Dermis blood vessel endothelial cell (primary cell): ENCODE measurements at places on chromosomes 5 and 9.

- DNase-seq, result no peak
Observed at GRCh38 chr9:103991001-103991400, 103.1 kb upstream of the SMC2 start.

- DNase-seq, result no peak
Observed at GRCh38 chr9:35743880-35744518, 5.0 kb downstream of the GBA2 start.

DNA sequence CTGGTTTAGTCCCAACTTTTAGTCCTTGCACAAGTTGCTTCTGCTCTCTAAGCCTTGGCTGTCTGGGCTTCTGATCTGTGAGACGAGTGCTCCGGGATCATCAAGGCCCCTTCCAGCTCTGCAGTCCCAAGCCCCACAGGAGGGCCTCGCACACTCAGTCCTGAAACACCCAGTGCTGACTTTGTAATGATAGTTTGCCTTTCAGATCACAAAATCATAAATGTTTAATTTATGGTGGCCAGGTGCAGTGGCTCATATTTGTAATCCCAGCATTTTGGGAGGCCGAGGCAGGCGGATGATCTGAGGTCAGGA is 95.9 kb upstream of the SLC25A48 start:
- DNase-seq, result no peak

DNA sequence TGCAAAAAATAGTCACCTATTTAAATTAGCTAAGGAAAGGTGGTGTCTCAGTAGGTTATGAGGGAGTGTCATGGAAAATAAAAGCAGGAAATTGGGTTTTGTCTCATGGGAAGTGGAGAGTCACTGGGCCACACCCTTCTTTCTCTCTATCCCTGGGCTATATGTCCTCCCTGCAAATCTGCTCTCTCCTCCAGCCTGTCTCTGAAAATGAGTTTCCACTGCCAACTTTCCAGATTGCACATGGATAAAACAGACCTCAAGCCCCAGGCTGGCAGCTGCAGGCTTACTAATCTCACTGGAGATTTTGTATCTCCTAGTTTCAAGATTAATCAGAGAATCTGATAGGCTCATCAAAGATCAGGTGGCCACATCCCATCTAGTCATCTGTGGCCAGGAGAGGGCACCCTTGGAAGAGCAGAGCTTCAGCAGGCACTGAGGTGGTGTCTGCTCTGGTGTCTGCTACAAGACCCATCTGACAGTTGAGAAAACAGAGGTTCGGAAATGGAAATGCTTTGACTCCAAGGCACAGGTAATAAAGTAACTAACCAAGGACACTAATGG is 178.9 kb downstream of the MSX2 start:
- no peak for DNase-seq

DNA sequence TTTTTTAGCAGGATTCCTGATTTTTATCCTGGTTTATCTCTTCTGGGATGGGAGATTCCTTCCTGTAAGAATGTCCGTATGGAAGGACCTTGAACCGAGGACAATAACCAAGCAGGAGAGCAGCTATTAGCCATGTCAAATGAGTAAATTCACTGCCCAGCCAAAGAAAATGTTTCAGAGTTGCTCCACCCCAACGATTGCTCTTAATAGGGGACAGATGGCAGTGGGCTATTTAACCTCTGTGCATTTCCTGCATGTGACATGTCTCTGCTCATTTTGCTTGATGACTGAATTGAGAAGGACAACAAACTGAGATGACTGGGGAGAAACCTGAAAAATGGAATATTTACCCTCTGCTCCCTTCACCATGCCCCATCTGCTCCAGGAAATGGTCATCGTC is 479.9 kb upstream of the ZNF462 start:
- DNase-seq, result no peak

DNA sequence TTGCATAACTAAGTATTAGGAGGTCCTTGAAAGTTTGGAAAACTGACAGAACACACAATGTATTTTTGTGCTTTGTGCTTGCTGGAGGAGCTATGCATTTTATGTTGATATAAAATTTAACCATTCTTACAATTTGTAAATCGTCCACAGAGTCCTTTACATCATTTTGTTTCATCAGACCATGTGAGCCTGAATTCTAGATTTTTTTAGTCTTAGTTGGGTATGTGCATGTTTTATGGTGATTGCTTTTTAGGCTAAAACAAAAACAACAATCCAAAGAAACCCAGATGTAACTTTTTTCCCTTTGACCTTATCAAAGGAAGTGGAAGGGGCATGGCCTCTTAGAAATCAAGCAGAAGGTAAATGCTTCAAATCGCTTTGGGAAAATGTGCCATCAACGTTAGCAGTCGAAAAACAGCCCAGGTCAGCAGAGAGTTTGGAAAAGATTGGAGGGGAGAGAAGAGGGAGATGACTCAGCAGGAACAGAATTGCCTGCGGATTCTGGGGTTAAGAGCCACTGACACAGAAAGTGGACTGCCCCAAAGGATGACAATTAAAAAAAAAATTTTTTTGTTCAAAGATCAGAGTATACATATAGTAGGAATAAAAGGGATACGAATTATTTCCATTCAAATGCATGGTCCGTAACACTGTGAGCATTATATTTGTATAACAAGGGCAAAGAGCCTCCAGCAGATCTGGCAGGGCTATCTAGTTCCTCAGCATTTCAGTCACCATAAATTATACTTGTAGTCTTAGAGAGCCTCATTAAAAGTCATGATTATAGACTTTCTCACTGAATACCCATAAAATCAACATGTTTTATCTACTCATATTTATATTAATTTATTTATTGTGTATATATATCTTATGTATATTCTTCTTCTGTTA is 253.5 kb upstream of the HAPLN1 start:
- no peak for DNase-seq

- DNase-seq, result peak; percentile 58
Observed at GRCh38 chr9:136726631-136727191, 14.3 kb downstream of the DIPK1B start.

DNA sequence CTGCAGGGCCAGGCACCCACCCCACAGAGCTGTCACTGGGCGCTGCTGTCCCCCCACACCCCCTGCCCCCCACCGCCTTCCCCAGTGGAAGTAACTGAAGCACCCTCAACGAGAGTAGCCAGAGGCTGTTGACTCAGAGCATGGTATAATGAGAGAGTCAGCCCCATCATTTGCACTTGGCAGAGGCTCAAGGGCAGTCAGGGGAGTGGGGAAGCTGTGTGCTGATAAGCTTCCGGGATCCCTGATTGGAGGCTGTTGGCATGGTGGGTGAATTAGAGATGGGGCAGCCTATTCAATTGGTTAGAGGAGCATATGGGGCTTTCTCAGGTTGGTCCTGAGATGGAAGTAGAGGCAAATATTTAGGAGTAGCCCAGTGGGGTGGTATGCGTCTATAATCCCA is 77.1 kb upstream of the GOLM1 start:
- peak; percentile 28 for DNase-seq

- no peak for DNase-seq
Observed at GRCh38 chr5:10420932-10421331, 20.7 kb upstream of the ROPN1L start.

GRCh38 chr5:140239939-140240700 is 62.8 kb downstream of the PFDN1 start:
- peak; percentile 85 for DNase-seq

DNA sequence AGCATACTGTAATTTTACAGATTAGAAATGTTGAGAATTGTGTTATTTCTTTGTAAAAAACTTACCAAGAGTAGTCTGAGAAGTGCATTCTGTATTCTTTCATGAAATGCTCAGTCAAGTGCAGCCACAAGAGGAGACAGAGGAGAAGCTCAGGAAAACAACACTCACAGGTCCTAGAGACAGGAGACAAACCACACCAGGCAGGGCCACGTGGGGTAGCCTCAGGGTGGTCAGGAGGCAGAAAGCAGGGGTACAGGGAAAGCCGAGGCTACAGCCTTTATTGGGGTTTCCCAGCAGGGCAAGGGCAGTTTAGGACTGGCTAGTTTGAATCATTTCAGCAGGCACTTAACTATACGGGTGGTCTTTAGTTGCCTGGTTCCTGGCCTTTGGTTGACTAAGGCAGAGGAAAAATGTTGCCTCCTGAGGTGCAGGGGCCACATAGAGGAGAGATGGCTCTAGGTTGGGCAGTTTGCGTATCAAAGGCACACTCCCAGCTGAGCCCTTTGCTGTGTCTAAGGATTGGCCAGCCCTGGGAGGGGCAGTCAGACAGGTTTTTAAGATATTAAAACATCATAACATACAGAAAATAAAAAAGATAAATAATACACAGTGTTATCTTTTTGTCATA is 230.9 kb upstream of the ANKRD55 start:
- no peak for DNase-seq

GRCh38 chr9:136052472-136052880 is 42.6 kb downstream of the NACC2 start:
- peak; percentile 34 for DNase-seq

DNA sequence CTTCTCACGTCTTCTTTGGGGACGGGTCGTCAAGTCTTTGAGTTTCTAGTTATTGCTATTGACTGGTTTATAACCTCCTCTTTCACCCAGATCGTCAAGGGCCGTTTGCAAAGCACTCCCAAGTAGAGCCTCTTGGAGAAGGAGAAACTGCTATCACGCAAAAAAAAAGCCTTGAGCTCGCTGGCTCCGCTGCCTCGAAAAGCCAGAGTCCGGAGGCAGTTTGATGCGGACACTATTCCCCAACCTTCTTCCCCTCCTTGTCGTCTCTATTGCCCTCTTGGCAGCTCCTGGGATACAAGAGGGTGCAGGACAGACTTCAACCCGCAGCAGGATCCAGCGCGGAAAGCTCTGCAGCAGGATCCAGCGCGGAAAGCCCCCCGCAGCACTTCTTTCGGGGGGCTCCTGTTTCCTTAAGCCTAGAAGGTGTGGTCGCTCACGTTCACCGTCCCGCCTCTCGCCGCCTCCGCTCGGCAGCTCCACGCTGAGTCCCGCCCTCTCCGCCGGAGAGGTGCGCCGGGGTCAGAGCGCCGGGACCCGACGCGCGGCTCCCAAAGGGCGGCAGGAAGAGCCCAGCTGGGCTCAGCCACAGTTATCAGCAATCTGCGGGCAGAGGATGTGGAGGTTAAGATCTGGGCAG is at the start of gene PCDHAC1:
Gene PCDHAC1 (plus strand): TSS at position 494 of the 637 bp plus-strand sequence. CDS start 594 bp downstream, outside the sequence.
- peak; percentile 0 for DNase-seq

DNA sequence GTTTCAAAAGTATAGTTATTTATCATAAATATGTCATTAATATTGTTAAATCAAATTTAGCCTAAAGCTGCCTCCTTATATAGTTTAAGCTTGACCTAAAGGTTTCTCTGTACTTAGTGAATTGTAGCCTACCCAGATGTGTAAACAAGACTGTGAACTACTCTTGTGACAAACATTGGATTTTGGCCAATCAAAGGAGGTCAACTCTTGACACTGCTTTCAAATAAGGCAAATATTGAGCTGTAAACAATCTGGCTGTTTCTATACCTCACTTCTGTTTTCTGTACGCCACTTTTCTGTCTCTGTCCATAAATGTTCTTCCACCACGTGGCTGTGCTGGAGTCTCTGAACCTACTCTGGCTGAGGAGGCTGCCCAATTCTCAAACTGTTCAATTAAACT is 51.2 kb downstream of the FXN start:
- no peak for DNase-seq

- no peak for DNase-seq
Observed at GRCh38 chr5:91469517-91470165, 86.5 kb upstream of the ARRDC3 start.

DNA sequence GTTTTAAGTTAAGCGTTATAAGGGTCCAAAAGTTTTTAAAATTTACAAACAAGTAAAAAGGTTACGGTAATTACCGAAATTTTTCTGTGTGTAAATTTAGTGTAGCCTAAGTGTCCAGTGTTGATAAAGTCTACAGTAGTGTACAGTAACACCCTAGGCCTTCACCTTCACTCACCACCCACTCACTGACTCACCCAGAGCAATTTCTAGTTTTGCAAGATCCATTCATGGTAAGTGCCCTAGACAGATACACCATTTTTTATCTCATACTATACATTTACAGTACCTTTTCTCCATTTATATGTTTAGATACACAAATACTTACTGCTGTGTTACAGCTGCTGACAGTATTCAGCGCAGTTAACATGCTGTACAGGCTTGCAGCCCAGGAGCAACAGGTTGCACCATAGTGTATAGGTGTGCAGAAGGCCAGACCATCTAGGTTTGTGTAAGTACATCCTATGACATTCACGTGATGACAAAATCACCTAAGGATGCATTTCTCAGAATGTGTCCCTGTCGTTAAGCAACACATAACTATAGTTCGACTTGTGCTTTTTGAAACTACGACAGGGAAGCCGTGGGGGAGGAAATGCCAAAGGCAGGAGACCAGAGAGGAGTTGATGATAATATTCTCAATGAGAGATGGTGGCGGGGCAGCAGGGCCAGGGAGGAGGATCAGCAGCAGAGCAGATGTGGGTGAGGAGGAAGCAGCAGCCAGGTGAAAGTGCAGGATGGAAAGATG is 48.6 kb downstream of the PSMB7 start:
- no peak for DNase-seq

DNA sequence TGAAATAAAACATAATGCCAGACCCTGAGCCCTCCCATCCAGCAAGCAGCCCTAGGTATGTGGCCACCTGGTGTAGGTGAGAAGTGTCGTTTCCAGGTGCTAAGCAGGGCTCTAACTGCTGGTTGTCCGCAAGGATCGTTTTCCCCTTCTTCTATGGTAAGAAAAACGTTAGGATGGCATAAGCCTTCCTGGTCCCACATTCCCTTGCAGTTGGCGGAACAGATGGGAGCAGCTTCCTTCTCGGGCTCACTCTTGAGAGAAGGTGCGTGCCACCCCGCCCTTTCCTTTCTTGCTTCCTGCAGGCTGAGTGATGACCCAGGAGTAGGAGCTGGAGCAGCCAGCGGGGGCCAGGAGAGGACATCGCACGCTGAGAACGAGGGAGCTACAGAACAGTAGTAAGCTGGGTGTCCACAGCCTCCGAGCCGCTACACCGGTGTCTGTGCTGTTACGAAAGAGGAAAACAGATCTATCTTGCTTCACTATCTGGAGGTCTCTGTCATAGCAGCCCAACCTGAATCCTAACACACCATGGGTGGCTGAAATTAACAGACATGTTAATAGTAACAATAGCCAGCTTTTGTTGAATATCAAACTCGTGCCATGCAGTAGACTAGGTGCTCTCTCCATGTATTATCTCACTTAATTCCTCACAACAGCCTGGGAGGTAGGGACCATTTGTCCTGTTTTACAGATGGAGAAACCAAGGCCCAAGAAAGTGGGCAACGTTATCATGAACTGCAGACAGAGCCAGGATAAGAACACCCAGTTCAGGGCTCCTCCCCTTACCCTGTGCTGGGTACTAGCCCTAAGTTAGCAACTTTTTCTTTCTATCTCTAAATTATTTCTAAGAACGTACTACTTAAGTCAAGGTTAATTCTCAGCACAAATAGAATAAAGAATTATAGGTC is 139.8 kb downstream of the COL23A1 start:
- DNase-seq, result no peak

- no peak for DNase-seq
Observed at GRCh38 chr5:156379206-156379605, 52.2 kb downstream of the SGCD start.
